CD4-positive, alpha-beta T cell (primary cell): ENCODE measurements at places on chromosomes 5 and 9. TPM values are rescaled to one million over a fixed set of nuclear protein-coding genes. Genes with fewer than 3 reads are reported as not detected.

Gene ATP6V1G1
- 144 TPM for total RNA-seq

Gene ANKDD1B
- total RNA-seq: 0.30 TPM

Gene FAM153A
- total RNA-seq: 115 TPM

Gene SLC34A1
- total RNA-seq: not detected

Gene UGT3A2
- not detected for total RNA-seq

Gene GGTA1
- total RNA-seq: not detected

Gene EDIL3
- not detected for total RNA-seq

Gene CMYA5
- 0.22 TPM for total RNA-seq
